ENCODE measurements at places on chromosomes 7 and 10.

DNA sequence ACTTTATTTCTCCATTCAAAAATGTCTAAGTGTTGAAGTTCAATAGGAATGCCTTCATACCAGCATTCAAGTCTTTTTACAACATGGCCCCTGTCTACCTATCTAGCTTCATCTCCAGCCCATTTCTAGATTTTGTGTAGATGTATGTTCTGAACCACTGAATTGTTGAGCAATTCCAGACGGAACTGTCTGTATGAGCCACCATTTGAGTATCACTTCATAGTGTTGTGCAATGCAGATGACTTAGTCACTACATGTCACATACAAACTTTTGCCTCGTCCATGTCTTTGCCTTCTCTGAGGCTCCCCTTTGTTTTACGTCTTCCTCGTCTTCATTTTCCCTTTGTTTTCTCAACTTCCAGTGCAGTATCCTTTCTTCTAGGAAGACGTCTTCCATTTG lies 118.1 kb downstream of the INHBA start:
- no peak for DNase-seq

DNA sequence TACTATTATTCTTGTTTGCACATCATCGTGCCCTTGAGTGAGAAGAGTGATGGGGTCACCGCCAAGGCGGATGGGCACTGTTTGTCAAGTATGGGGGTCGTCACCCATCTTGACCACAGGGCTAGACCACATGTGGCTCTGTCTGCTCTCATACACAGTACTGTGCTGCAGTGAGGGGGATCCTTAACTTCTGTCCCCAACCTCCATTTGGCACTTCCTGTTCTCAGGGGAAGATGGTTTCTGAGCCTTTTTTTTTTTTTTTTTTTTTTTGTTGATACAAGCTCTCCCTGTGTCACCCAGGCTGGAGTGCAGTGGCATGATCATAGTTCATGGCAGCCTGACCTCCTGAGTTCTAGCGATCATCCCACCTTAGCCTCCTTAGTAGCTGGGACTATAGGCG lies 13.6 kb downstream of the WBP1L start:
- no peak for DNase-seq

- no peak for DNase-seq
These were observed 409.8 kb upstream of the NPVF start for GRCh38 chr7:25638068-25638467.

DNA sequence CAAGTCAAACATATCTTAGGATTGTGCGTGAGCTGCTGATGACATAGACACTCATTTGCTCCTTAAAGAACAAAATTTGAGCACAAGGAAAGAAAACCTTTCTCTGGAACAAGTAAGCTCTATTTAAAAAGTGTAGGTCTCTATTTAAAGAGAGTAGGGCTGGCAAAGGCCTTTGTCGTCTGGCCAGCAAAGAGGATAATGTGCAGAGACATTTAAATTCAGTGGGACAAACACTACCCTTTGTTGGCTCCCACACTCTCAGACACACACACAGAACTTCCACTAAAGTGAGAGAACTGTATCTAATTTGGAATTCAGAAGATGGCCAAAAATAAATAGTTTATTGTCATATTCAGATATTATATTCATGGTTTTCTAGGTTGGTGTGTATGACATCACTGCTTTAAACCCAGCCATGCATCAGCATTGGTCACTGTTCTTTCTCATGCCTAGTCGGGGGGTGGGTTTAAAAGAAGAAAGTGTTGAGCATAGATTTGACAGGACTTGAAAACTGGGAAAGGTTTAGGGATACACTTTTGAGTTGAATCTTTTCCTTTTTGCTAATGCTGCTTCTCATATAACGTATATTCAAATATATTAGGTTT lies 49.5 kb upstream of the HDAC9 start:
- DNase-seq = no peak

GRCh38 chr7:148303295-148304082 lies 287.1 kb upstream of the C7orf33 start:
- DNase-seq = no peak

GRCh38 chr7:30682212-30683083 lies at the start of gene CRHR2:
Gene CRHR2 (minus strand): TSS chr7:30682456. CDS start chr7:30682280, 176 bp downstream.
- peak; percentile 6 for DNase-seq

DNA sequence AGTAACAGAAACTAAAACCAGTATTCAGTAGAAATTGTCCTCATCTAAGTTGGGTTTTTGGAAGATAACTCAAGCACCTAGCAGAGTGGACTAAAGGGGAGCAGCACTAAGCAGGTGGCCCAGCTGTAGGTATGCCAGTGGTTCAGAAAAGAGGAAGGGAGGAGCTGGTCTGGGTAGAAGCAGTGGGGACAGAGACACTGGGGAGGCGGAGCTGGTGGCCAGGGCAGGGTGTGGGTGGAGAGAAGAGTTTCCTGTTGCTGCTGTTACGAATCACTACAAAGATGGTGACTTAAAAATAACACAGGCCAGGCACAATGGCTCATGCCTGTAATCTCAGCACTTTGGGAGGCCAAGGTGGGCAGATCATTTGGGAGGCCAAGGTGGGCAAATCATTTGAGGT lies 136.2 kb downstream of the WDR11 start:
- no peak for DNase-seq

GRCh38 chr10:44284198-44285084 lies 100.5 kb downstream of the CXCL12 start:
- DNase-seq = no peak

DNA sequence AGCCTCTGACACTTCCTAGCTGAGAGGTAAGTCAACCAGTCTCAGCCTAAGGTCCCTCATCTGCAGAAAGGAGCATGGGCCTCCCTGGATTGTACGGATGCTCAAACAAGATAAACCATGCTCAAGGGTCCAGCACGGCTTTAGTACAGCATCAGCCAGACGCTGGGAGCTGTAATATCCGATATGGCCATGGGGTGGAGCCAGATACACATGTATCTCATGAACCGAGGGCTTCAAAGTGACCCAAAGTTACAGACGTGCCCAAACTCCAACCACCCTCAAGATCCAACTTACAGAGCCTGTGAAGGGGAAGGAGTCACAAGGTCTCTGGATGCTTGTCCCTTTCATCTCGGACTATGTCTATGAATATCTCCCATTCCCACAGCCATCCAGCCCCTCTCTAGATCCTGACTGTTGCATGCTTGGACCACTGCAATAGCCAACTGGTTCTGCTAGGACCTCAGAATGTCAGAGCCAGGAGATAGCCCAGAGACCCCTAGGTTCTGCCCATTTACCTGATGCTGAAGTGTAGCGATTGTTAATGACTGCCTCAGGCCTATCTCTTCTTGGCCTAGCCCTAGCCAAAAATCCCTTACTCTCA lies 142.4 kb downstream of the SH3PXD2A start:
- DNase-seq = peak; percentile 77

DNA sequence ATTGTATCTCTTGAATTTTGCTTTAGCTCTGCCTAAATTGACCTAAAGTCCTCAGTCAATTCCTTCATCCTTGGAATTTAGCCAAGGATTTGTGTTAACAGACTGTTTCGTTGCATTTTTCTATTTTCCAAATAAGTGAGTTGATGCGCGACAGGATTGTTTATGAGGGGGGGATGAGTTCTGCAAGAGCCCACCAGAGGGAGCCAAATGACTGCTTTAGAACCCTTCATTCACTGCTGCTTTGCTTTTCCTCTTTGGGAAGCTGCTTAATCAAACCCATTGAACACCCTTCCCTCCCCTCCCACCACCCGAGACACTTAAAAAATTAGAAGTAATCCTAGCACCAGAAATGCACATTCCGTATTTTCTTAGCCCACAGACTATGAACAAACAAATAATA lies 33.7 kb upstream of the PTF1A start:
- no peak for DNase-seq

- DNase-seq = no peak
These were observed 84.4 kb downstream of the DNAJC1 start for GRCh38 chr10:21919117-21919516.

DNA sequence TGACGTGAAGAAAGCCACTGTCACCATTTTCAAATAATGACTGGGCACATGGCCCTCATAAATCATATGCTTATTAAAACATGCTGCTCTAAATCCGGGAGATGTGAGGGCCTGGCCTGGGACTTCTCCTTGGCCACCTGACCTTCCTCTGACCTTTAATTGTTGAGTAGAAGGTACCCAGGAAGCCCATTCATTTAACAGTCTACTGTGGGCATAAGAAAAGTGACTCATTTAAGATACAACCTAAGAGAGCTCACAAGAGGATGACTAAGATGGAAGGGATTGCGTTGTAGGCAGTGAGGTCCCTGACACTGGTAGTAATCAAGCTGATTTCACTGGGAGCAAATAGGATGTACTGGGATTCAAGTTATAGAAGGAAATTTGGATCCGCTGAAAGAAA lies 203.4 kb upstream of the GPR26 start:
- DNase-seq = no peak

GRCh38 chr10:4437791-4438190 lies 388.2 kb upstream of the AKR1E2 start:
- DNase-seq = no peak

GRCh38 chr10:22317076-22317370 lies 835 bp downstream of the COMMD3 start:
- DNase-seq = no peak
